ENCODE measurements at places on chromosomes 1 and 21.

DNA sequence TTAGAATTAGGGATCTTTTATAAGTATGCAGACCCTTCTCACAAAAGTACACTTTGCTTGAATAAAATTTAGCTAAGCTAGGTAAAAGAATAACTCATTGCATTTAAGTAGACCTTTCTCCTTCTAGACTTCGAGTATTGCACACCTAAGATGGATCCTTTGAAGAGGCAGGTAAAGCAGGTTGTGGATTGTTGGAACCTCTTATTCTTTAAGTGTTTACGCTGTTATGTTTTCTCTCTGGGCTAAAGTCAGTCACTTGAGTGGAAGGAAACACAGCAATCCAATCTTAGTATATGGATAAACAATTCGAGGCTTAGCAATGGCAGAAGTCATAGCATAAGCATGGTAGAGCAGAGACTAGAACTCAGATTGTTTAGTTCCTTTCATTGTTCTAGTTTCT is 11.4 kb downstream of the MAGI3 start:
- DNase-seq, result no peak

- DNase-seq, result no peak
These were observed 20.9 kb downstream of the SH2D2A start for GRCh38 chr1:156795787-156796186.

GRCh38 chr1:152774875-152775274 is at the start of gene LCE1F:
Gene LCE1F (plus strand): TSS chr1:152775140. CDS start chr1:152776372, 1,232 bp downstream.
- DNase-seq, result no peak

DNA sequence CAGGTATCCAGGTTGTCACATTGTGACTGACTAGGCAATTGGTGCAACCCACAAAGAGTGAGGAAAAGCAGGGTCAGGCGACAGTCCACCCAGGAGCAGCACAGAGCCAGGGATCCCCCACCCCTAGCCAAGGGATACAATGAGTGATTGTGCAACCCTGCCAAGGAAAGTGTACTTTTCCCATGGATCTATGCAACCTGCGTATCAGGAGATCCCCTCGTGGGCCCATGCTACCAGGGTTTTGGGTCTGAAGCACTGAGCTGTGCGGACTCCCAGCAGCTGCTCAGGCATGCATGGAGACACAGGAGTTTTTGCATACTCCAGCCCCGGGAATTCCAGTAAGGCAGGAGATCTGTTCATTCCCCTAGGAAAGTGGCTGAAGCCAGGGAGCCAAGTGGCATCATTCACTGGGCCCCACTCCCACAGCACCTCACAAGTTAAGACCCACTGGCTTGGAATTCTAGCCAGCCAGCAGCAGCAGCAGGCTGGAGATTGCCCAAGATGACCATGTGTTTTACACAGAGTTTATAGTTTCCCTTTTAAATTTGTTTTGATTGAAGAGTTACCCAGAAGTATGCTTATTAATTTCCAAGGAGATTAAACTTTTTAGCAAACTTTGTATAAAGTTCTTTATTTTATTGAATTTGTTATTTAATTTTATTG is 136.0 kb downstream of the LTN1 start:
- no peak for DNase-seq

- no peak for DNase-seq
These were observed 91.7 kb downstream of the NAV1 start for GRCh38 chr1:201630582-201630981.

- no peak for DNase-seq
These were observed 92.9 kb downstream of the LAMC2 start for GRCh38 chr1:183278739-183279591.

GRCh38 chr1:201708085-201708512 is 120.9 kb upstream of the IPO9 start:
- DNase-seq, result no peak

DNA sequence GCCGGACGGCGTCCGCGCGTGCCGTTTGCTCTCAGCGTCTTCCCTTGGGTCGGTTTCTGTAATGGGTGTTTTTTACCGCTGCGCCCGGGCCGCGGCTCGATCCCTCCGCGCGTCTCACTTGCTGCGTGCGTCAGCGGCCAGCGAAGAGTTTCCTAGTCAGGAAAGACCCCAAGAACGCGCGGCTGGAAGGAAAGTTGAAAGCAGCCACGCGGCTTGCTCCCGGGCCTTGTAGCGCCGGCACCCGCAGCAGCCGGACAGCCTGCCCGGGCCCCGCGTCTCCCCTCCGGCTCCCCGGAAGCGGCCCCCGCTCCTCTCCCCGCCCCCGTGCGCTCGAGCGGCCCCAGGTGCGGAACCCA is 159.8 kb downstream of the RUNX1 start:
- no peak for DNase-seq

GRCh38 chr1:16015960-16016901 is 1.6 kb downstream of the HSPB7 start:
- DNase-seq, result no peak

DNA sequence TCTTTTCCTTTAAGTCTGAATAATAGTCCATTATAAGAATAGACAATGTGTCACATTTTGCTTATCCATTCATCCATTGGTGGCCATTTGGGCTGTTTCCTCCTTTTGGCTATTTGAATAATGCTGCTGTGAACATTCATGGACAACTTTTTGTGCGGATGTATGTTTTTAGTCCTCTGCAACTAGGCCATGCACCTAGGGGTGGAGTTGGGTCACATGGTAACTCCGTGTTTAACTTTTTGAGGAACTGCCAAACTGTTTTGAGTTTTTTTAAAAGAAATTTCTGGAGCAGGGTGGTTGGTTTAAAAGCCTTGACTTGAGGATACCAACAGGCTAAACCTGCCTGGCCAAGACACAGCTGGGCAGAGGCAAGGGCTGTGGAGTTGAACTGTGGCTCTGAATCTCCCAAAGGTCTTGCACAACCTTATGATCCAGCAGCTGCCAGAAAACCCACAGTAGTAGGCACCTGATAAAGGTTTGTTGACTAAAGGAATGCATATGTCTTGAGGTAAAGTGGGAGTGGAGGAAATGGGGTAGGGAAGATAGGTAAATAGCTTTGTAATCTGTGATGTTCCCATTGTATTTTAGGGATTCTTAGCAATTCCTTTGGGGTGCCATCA is 5.6 kb upstream of the RPTN start:
- DNase-seq, result no peak

- no peak for DNase-seq
These were observed 12.9 kb downstream of the AHDC1 start for GRCh38 chr1:27590917-27591508.

DNA sequence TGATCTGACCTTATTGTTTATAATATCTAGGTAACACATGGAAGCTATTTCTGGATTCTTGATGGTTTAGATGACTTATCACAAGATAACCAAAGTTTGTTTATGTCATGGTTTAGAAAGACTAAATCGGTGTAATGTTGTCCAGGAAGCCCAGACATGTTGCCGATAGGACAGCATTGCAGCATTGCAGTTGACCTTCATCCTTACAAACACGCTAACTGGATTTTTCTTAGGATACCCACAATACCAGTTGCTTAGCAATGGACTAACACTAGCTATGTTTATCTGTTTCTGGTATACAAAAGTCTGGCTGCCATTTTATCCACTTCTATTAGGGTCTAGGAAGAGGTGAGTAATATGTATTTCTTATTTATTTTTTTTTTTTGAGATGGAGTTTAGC is 11.7 kb upstream of the DPH5 start:
- no peak for DNase-seq

DNA sequence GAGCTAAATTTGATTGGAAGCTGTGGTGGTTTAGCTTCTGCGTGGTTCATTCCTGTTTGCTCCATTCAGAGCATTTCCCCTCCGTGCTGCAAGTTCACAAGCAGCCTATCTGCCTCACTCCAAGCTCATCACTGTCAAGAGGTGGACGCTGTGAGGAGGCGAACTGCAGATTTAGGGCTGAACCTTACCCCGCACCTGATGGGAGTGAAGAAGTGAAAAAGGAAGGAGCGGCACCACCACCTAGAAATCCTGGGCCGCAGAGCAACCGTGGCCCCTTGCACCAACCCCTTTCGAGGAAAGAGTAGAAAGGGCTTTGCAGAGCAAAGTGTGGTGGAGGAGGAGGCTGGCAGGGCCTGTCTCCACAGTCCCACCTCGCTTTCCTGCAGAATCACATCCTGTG is 117.4 kb downstream of the IER5 start:
- no peak for DNase-seq

GRCh38 chr1:165481820-165482532 is 37.0 kb upstream of the RXRG start:
- no peak for DNase-seq

DNA sequence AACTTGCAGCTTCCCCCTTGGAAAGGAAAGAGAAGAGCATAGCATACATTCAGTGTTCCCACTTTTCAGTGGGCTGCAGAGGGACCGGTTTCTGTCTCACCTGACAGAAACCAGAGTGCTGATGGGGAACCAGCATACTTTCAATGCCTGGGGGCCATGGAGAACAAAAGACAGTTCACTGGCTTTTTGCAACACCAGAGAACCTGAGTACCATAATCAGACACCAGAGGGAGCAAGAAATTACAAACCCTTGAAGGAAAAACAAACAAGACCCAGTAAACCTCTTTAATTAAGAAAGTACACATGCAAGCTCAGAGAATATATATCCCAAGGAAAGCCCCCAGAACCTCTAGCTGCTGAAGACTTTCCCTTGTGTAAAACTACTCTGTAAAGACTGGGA is 51.1 kb downstream of the CSMD2 start:
- DNase-seq, result no peak

DNA sequence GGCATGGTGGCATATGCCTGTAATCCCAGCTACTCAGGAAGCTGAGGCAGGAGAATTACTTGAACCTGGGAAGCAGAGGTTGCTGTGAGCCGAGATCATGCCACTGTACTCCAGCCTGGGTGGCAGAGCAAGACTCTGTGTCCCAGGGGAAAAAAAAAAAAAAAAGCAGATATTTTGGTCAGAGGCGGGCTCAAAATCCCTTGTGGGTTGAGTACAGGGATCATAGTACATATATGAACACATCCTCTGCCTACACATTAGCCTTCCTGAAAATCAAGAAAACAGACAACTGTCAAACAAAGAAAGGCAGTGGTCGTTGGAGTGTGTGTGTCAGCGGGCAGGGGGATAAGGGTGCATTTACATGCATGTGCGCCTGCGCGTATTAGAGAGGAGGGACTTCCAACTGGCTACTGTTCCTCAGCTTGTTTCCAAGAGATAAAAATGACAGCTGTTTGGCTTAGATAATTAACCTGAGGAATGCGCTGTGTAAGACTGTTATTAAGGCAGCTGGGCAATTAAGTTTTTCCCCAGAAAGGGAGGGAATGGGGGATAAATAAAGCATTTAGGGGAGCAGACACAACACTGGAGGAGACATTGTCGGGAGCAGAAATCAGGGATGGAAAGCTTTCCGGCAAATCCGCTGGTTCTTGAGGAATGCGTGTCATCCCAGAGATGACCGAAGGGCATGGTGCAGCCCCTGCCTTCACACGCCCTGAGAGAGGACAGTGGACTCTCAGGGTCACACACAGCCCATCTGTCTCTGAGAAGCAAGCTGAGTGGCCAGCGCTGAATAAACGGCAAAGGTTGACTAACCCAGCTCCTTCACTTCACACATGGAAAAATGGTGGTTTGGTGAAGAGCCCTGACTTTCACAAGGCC is 6.4 kb downstream of the LAMB3 start:
- DNase-seq, result no peak

- DNase-seq, result no peak
These were observed 191.9 kb upstream of the FMN2 start for GRCh38 chr1:239899747-239900146.

- DNase-seq, result no peak
These were observed 25.0 kb upstream of the PHTF1 start for GRCh38 chr1:113784104-113784779.

- no peak for DNase-seq
These were observed 113.4 kb upstream of the SLC25A33 start for GRCh38 chr1:9425859-9426258.

DNA sequence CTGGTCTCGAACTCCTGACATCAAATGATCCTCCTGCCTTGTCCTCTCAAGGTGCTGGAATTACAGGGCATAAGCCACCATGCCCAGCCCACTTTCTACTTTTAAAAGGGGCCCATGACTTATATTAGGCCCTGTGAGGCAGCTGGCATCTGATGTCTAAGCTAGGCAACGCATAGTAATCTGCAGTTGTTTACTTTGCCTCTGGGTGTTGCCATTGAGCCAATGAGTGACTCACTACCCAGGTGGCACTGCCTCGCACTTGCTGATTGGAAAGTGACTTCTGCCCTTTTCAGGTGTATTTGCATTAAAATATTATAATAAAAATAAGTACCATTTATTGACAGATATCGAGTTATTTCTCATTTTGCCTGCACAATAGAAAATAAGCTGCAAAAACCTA is 84.9 kb downstream of the KIF14 start:
- DNase-seq, result no peak

DNA sequence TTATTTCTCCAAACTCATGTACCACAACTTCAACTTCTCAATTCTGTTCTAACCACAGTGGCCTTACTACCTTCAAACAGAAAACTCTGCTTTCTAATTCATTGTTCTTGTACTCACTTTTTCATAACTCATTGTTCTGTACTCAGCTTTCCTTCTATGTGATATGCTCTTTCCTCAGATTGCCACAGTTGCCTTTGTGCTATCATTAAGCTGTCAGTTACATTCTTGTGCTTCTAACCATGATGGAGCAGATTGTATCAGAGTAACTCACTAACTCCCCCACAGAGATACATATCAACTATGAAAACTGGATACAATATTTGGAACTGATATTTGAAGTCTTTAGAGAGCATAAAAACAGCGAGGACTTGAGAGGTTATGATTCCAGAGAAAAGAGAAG is 1213.7 kb downstream of the KCNT2 start:
- no peak for DNase-seq

DNA sequence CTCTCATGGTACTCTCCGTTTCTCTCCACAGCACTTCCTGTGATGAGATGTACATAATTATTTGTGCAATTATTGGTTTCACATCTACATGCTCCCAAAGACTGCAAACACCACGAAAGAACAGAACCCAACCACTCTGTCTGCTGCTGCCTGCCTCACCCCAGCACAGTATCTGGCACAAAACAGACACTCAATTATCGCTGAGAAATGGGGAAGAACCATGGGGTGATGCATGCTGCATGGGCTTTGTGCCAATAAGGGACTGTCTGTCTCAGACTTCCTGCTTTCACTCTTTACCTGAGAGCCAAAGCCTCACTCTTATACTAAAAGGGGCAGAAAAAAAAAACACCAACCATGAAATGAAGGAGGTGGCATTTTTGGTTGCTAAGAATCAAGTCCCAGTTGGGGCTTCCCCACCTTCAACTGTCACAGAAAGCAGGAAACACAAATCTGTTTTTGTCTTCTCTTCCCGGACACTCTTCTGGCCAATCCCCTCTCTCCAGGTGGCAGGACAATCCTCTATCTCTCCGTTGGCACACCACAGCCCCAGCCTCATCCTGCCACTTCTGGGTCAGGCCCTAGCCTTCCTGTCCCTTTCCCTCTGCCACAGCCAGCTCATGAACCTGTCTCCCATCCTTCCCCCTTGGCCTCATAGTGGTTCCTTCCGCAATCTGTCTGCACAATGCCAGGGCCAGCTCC is 82.0 kb downstream of the TGFBR3 start:
- DNase-seq, result no peak

GRCh38 chr1:38018864-38019343 is 6.4 kb downstream of the UTP11 start:
- no peak for DNase-seq

- no peak for DNase-seq
These were observed 151.3 kb downstream of the CLIC6 start for GRCh38 chr21:34820051-34820450.

Measured in hypothalamus (tissue), 51 donors.